ENCODE measurements at places on chromosomes 16 and 17.

- no peak for DNase-seq
These were observed 100.7 kb downstream of the OR1D5 start for GRCh38 chr17:2962729-2963128.

- no peak for DNase-seq
These were observed 112.7 kb downstream of the TANC2 start for GRCh38 chr17:63078707-63079106.

- no peak for DNase-seq
These were observed 1.7 kb downstream of the RABEP1 start for GRCh38 chr17:5283571-5284315.

GRCh38 chr17:76276461-76277299, 11.5 kb downstream of the UBALD2 start:
- DNase-seq, result no peak

GRCh38 chr17:75414488-75414887, 9.0 kb upstream of the GRB2 start:
- DNase-seq, result no peak

GRCh38 chr16:56424791-56425438, 430 bp downstream of the AMFR start:
- peak; percentile 16 for DNase-seq

DNA sequence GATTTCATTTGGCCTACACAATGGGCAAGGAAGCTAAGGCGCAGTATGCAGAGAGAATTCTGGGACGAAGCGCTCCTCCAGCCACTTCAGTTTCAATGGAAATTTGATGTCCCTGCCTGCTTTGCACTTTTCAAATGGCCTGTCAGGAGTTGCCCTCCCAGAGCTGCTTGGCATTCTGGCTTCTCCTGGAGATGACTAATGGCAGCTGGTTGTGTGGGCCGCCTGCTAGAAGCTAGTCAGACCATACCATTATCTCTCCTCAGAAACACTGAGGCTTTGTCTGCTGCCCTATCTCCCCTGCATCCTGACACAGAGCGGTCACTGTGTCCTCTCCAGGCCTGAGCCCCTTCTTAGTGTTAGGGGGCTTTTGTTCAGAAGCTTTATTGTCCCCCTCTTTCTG, 180.1 kb downstream of the SPECC1 start:
- DNase-seq, result no peak

- no peak for DNase-seq
These were observed 103.0 kb downstream of the SYCE1L start for GRCh38 chr16:77302249-77302648.

DNA sequence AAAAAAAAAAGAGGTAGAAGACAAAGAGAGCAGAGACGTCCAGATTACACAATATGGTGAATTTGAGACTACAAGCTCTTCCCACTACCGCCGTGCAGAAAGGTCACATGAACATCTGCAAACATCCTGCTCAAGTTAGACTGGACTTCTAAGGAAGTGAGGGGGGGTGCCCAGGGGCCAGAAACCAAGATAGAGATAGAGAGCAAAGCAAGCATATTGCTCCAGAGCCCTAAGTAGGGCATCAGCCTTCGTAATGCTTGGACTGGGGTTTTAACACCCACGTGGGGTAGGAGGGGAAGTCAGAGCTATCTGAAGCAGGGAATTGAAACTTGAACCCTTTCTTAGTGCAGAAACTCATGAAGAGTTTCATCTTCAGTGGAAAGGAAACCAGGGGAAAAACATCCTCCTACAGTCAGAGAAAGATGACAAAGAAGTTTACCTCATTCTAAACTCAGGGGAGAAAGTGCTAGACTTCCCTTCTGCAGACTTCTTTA, 8.7 kb downstream of the CLEC19A start:
- no peak for DNase-seq

DNA sequence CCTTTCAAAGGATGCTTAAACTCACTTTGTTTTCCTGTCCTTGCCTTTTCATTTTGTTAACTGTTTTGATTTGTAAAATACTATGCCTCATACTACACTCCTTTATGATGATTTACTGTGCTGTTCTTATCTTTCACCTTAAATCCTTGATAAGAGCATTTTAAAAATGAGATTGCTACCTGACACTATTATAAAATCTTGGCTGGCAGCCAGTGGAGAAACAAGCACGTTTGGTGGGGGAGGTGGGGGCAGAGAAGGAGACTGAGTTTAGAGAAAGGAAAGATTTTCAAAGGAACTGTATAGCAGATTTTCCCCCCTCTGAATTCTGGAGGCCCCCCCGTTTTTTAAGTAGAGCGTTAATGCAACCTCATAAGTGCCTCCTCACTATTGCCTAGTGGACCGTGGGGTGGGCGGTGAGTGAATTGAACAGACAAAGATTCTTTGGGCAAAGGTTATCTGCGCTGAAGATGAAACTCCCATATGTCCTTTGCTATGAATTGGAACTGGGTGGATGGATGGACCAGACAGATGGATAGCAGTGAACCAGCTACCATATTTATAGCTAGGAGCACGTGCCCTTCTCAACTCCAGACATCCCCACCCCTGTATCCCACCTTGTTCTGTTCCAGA, 200.2 kb downstream of the CCDC182 start:
- DNase-seq, result no peak

DNA sequence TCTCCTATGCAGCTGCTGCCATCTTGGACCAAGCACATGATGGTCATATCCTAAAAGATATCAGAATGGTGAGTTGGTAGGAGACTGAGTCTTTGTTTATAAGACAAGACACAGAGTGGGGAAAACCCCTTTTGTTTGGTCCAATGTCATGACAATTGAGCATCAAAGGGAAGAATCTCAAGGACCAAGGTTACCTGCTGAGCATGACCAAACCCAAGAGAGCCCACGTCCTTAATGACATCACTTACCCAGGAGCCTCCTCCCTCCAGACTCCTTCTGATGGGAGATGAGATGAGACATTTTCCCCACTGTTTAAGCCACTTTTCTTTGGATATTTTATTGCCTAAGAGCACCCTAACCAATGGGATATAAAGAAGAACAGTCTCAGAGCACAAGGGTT, 478.1 kb downstream of the NPIPA7 start:
- DNase-seq, result no peak

GRCh38 chr16:28494121-28494851, at the start of gene APOBR:
Gene APOBR (plus strand): TSS chr16:28494643. CDS start chr16:28494682, 39 bp downstream.
- DNase-seq, result peak; percentile 72

DNA sequence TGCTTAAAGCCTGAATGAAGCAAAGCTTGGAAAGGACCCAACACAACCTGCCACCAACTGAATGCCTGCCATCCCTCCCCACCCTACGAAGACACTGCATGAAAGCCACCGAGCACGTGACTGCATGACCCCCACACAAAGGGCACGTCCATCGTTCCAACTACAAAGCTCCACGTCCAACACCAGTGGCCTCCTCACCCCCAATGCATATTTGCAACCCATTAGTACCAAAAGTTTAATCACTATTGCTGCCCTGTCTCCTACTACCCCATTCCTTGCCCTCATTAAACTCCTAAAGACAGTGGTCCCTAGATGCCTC, 43.4 kb downstream of the ANKRD11 start:
- no peak for DNase-seq

GRCh38 chr17:795276-795675, 13.1 kb downstream of the MRM3 start:
- DNase-seq, result no peak

DNA sequence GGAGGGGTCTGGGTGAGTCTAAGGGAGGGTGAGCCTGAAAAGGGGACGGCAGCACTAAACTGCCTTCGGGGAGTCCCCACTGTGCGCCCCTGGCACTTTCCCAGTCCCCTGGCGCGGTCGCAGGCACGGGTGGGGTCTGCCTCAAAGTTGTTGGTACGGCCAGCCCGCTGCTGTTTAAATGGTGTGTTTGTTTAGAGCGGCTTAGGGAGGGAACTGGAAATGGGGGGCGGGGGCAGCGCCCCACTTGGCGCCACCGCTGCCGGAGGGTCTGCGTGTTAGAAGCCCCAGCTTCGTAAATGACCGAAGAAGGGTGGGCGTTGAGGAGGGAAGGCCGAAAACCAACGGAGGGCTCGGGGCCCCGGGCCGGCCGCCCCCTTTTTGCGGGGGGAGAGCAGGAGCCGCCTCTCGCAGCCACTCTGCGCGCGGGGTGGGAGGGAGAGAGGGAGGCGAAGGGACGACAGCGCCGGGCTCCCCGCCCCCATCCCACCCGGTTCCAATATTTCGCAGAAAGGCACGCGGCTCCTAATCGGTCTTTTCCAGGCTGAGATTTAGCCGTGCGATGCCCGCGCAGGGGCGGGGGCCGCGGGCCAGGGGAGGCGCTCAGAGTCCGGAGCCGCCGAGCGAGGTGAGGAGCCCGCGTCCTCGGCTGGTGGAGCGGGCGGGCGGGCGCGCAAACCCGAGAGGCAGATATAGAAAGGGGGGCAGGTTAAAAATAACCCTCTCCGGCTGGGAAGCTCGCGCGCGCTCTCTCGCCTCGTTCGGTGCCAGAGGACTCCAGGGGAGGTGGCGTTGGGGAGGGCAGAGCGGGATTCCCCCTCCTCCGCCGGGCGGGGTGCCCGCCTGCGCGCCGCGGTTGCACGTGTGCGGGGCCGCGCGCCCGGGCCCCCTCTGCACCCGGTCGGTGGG, 54.9 kb downstream of the SREBF1 start:
- no peak for DNase-seq

- DNase-seq, result no peak
These were observed 167.9 kb downstream of the RGS9 start for GRCh38 chr17:65305116-65305515.

DNA sequence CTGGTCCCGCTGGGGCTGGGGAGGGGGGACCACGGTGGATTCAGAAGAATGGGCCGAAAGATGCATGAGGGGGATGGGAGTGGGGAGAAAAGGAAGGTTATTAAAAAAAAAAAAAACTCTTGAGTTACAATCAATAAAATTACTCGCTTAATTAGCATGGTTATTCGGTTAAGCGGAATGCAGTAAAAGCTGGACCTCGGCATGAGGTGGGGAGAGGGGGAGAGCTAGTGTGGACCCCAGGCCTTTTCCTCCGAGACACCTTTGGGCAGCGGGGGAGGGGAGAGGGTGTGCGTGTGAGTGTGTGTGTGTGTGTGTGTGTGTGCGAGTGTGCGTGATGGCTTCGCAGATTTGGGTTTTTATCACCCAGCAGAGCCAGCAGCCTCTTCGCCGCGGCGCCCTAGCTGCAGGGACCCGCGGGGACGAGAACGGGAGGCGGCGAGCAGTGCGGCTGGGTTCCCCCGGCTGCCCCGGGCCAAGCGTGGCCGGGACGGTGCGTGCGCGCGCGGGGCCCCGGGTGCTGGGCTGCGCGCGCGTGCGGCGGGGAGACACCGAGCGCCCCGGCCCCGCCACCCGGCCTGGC, 3.7 kb downstream of the BAHCC1 start:
- no peak for DNase-seq

DNA sequence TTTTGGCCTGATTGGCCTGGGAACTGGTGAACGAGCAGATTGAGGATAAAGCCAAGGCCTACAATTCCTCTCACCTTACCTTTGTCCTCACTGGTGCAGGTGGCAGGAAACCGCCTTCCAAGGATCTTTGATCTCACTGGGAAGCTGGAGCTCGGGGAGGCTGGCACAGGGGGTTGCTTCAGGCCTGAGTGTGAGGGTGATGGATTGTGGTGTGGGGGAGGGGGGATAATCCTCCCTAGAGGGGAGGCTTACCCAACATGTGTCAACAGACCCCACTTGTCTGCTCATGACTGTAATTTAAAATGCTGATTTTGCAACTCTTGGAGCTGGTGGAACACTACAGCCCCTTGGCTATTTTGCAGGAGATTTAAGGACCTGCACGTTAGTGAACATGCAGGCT, 4.5 kb upstream of the RMI2 start:
- no peak for DNase-seq

- no peak for DNase-seq
These were observed 44.4 kb downstream of the SEC14L1 start for GRCh38 chr17:77185137-77185536.

- DNase-seq, result no peak
These were observed 454.1 kb downstream of the HS3ST3B1 start for GRCh38 chr17:14755002-14755401.
